ENCODE measurements at places on chromosomes 12 and 14.

GRCh38 chr12:43132291-43132690, 419.7 kb downstream of the ADAMTS20 start:
- no peak for DNase-seq

GRCh38 chr12:53230108-53230845, 1.7 kb downstream of the RARG start:
- DNase-seq: no peak

DNA sequence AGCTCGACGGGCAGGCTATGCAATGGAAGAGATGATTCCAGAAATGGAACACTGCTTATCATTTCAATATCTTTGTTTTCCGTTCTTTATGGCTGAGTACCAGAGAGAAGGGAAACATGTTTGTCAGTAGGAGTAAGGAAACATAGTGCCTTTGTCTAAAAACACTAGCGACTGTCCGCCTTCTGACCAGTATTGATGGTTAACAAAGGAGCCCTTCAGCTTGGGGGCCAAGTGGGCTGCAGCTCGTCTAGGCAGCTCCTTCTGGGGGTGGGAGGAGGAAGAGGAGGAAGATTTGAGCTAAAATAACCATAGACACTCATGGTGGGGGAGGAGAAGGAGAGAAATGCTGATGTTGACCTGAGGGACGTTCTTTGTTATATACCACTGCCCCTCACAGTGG, 15.0 kb downstream of the COQ5 start:
- no peak for DNase-seq

- DNase-seq: no peak
Measured at GRCh38 chr12:42125388-42125767, 19.3 kb downstream of the GXYLT1 start.

GRCh38 chr12:132717531-132718387, 7.1 kb downstream of the PGAM5 start:
- DNase-seq: no peak

DNA sequence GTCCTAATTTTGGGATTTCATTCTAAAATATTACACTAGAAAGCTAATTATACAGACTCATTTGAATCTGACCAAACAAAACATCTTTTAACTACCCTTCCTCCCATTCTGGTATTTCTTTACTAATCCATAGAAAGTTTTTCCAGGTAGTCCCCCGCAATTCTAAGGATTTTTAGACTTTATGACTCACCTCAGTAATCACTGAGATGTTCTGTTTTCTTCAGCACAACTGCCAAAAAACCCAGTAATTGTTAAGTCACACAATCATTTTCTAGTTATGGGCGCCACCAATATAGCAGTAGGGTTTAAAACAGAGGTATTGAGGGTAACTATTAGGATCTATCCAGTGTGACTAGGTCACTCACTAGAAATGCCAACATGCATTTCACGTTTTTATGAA, 1.6 kb upstream of the ARID4A start:
- DNase-seq: no peak

DNA sequence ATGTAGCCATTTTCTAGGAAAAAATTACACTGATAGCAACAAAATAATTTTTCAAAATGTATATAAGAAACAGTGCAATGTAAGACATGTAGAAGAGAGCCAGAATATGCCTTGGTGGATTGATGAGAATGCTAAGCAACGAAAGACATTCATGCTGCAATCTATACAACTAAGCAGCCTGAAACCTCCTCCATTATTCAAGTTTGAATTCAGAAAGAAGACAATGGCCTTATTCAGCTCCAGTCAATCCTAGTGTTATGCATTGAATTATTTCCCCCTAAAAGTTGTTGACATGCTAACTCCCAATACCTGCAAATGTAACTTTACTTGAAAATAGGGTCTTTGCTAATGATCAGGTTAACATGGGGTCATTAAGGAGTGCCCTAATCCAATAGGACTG, 73.5 kb downstream of the BTG1 start:
- no peak for DNase-seq
